ENCODE measurements at places on chromosomes 6 and 20.

GRCh38 chr6:118706702-118707101, 55.3 kb upstream of the CEP85L start:
- DNase-seq, result no peak

DNA sequence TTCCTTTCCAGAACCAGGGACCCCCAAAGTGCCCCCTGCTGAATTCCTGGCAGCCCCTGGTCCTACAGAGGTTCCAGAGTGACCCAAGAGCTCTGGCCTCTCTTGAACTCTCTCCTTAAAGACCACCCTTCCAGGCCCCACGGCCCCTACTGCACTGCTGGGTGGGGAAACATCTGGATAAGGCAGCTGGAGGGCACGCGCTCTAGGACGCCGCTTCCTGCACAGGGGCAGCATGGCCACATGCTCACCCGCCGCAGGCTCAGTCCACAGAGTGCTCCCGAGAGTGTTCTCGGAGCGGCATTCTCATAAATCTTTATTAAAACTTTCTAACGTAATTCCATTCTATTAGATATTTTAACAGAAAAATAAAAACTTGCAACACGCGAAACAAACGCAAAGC, 37.0 kb downstream of the RRBP1 start:
- no peak for DNase-seq

DNA sequence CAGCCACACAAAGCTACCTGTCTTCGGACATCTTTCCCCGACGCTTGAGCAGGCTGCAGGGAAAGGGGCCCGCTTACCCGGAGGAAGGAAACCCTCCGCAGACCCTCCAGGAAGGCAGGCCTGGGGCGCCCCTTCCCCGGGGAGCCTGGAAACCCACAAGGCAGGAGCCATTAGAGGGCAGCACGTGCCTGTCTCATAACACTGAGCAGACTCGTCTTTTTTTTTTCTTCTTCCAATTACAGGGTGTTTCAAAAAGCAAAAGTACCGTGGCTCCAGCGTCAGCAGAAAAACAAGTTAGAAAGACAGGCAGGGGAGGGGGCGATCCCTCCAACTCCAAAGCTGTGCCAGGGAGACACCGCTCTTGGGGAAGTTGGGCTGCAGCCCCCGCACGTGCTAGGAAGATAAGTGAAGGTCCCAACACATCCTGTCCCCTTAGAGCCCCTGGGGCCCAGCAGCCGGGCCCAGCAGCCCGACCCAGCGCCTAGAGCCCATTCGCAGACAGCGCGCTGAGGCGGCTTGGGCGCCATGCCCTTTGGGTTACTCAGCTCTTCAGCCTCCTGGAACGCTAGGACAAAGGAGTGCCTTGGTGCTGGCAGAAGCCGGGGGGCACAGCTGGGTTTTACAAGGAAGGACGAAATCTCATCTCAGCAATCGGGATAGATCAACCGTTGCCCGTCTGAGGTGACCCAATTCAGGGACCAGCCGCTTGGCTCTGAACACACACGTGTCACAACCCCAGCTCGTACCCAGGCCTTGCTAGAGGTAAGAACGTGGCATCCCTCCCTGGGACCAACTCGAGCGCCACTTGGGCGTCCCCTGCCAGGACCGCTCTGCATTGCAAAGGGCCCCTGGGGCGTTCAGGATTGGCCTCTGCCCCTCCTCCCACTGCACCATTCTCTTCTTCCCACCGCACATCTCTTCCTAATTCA, 136.3 kb downstream of the LY86 start:
- DNase-seq, result peak; percentile 81

GRCh38 chr6:35178012-35178411, 35.7 kb upstream of the SCUBE3 start:
- no peak for DNase-seq

- no peak for DNase-seq
These were observed 12.6 kb downstream of the CPNE5 start for GRCh38 chr6:36826520-36827227.

- no peak for DNase-seq
These were observed 689.3 kb upstream of the FLRT3 start for GRCh38 chr20:15026759-15027158.

DNA sequence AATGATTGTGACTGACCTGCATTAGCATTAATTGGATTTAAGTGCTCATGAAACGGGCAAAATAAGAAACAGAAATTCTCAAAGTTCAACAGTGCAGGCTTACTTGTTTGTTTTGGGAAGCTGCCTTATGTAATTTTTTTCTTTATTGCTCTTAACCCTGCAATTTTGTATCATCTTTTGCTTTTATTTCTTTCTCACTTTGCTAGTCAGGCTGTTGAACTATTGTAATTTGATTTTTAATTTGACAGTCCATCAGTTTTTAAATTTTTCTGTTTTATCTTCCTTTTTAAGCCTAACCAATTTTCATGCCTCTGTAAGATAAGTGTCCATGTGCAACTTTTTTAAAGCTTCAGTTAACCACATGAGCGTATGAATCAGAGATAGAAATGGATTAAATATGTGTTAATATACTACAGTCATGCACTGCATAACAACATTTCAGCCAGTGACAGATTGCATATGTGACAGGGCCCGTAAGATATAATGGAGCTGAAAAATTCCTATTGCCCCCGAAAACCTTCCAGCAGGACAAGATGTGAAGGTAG, 44.6 kb downstream of the PEX7 start:
- DNase-seq, result no peak

GRCh38 chr6:161918109-161918531, 644.3 kb upstream of the AGPAT4 start:
- no peak for DNase-seq

DNA sequence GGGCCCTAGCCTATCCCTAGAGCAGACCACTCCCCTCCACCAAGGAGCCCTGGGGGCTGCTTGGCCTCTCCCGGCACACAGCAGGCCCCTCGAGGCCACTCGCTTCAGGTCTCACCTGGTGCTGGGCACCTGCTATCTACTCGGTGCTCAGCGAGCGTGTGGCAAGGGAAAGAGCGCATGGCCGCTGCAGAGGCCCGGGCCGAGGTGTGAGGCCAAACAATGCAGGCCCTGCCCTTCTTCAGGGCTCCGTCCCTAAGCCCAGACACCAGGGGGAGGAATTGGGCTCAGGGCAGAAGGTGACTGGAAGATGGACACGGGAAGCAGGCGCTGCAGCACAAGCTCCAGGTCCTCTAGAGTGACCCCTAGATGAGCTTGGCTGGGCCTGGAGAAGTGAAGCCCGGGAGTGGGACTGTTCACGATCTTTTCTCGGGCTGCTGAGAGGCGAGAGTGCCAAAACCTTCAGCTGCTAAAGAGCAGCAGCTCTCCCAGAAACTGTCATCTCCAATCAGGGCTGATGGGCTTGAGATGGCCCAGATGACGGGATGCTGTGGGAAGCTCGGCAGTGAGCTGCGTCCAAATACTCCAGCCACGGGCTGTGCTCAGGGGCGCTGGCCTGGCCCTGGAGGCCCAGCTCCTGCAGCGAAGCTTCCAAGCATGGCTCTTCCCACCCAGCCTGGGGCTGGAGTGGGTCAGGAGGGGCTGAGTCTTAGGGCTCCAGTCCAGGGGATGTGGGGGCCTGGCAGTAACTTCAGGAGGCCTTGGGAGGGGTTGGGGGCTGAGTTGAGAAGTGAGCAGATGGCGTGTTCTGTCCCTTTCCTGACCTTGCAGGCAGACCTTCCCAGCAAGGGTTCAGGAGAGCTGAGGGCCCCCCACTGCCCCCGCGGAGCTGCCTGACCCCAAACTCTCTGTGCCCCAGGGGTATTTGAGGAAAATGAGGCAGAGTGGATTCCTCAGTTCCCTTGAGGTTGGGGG, 43.7 kb downstream of the APCDD1L start:
- no peak for DNase-seq

DNA sequence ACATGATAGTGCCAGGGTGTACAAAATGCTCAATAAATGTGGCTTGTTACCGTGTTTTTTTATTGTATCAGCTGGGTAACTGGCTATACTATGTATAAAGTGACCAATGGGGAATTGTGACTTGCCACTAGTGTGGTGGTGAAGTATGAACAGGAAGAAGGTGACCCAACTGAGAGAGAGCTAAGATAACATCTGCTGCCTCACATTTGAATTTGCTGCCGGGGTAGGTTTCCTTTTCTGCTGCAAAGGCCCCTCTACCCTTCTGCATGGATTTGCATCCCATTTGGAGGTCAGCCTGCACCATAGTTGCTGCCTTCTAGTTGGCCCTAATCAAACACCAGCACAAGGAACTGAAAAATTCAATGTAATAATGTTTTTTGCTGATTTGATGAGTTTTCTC, 24.1 kb downstream of the IL17A start:
- no peak for DNase-seq

GRCh38 chr6:108635505-108636226, 74.9 kb downstream of the FOXO3 start:
- DNase-seq, result no peak

- no peak for DNase-seq
These were observed 238.1 kb downstream of the LAMA2 start for GRCh38 chr6:129120856-129121638.

DNA sequence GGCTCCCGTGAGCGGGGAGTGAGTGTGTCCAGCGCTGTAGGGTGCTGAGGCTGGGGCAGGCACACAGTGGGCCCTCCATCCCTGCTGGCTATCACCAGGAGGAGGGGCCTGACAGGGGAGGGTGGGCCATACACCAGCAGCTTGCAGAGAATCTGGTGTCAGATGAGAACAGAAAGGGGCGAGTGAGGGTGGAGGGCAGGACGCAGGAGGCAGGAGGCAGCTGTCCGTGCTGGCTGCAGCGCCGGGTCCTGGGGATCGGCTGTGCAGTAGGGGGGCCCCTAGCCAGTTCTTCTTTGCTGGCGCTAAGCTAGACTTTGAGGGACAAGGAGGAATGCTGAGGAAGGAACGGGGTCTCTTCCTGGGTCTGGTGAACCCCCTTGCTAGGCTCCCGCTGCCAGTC, 1.6 kb upstream of the CABLES2 start:
- DNase-seq, result no peak

DNA sequence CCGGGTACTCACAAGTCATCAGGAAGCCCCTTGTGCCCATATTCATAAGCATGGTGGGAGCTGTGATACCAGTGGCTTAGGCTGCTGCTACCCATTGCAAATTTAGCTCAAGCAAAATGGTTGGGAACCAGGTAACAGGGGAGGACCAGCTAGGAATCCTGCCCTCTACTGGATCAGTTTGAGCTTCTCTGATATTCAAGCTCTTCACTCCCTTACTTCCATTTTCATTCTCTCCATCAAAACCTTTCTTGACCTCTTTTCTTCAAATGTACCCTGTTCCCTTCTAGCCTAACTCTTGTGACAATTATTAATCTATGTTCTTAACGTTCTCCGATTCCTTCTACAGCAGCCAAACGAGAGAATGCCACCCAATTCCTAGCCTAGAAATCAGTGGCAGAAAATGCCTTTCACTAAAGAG, 9.7 kb downstream of the NOL7 start:
- no peak for DNase-seq

DNA sequence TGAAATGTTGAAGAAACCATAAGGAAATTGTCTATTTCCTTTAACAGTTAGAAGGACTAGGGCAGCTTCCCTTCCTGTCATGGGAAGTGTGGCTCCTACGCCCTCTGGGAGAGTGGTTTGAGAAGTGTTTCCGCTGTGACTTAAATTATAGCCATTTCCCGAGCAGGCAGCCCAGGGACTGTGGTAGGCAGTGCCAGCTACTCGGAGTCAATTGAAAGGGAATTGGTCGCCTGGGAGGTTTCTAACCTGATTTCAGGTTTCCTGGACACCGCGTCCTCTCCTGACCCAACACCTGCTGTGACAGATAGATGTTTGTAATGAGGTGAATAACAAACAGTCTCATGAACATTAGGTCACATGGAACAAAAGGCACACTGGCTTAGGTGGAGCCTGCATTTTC, 256.1 kb upstream of the PLCB4 start:
- DNase-seq, result no peak

DNA sequence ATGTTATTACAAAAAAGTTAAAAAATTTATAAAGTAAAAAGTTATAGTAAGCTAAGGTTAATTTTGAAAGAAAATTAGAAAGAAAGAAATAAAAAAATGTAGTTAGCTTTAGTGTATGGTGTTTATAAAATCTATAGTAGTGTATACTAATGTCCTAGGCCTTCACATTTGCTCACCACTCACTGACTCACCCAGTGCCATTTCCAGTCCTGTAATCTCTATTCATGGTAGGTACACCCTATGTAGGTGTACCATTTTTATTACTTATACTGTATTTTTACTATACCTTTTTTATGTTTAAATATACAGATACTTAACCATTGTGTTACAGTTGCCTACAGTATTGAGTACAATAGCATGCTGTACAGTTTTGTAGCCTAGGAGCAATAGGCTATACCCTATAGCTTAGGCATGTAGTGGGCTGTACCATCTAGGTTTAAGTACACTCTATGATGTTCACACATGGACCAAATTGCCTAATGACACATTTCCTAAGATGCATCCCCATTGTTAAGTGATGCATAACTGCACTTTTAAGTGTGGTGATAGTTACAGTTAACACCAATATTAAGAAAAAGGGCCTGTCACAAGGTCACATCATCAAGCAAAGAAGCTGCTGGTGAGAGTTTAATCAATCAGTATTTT, 8.0 kb downstream of the CD2AP start:
- no peak for DNase-seq

GRCh38 chr6:88220493-88220892, 54.3 kb upstream of the CNR1 start:
- no peak for DNase-seq
